ENCODE measurements at places on chromosomes 7 and 10. TPM values are rescaled to one million over a fixed set of nuclear protein-coding genes. Genes with fewer than 3 reads are reported as not detected.

DNA sequence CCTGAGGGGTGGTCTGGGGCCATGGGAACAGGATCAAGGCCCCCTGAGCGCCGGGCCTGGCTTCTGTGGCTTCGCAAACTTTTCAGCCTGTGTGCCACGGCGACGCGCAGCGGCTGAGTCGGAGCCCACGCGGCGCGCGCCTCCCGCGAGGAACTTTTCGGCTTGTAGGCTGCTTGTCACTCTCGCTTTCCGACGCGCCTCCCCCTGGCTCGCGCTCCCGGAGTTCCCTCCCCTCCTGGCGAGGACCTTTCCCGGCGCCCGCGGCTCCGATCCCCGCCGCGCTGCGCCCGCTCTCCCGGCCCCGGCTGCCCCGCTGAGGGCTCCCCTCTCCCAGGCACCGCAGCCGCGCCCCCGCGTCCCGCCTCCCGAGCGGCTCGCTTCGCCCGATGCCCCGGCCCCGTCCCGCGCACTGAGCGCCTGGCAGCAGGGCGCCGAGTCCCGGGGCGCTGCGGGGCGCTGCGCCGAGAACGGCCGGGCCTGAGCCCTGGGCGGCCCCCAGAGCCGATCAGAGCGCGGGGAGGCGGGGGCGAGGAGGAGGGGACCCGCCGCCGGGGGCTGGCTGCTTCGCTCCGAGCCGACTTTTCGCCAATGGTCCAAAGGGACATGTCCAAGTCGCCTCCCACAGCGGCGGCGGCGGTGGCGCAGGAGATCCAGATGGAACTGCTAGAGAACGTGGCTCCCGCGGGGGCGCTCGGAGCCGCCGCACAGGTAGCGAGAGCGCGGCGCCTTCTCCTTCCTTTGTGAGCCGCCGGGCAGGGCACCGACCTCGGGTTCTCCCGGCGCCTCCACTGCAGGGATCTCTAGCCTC is at the start of gene CACNB2:
CACNB2 (plus strand) TSS at position 276 of the 808 bp plus-strand sequence.
- no peak for DNase-seq

DNA sequence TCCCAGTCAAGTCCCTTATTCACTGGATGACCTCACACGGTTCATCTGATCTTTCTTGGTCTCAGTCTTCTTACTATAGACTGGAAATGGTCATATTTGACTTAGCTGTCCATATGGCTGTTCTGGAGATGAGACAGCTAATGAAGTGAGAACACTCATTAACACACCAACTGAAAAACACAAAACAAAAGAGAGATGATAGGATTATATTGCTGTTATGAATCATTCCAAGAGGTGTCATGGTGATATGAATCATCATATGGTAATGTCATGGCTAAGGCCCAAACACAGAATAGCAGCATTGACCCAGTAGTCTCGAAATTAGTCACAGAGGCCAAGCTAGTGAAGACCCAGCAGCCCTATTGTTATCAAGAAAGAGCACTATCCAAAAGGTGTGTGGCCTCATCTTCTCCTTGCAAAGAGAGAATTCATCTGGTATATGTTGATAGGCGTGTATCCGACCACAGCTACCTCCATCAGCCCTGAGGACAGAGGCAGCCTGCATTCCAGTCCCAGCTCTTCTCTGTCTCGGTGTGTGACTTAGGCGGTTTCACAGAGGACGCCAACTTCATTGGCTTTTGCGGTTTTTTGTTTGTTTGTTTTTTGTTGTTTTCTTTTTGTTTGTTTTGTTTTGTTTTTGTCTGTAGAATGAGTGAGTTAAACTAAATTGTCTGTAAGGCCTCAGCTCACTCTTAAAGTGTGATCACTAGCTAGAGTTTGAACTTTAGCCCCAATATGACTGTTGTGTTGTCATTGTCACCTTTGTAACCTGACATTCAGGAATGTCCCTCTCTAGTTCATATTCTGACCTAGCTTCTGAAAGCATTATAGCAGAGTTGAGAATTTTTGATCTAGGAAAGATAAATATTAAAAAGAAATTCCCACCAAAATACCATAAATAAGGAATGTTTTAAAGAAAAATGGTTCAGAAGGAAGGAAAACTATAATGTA is 97.4 kb upstream of the PDCD4 start:
- DNase-seq, result peak; percentile 83

GRCh38 chr10:58544135-58544534 is 31.5 kb downstream of the BICC1 start:
- no peak for DNase-seq

DNA sequence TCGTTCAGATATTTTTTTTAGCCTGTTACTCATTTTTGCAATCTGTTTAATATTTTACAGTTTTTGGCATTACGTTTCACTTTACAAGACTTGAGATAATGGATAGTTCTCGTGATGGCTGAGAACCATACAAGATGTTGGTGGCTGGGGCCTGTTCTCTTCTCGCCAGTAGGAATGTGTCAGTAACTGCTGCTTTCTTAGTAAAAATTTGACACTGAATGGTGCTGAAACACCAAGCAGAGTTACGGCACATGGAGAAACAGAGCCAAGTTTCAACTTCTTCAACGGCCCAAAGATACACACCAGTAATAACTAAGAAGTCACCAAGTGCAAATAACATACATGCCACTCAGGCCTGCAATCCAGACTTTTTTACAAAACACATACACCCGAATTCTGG is 130.4 kb downstream of the NRP1 start:
- no peak for DNase-seq

Gene ANKRD26
- 5.8 TPM for total RNA-seq

Gene HGF
- not detected for total RNA-seq
